GM18507 (cell line): ENCODE measurements at places on chromosomes 13 and 19.

- no peak for DNase-seq
These were observed 461 bp upstream of the HSPB6 start for GRCh38 chr19:35757231-35757748.

DNA sequence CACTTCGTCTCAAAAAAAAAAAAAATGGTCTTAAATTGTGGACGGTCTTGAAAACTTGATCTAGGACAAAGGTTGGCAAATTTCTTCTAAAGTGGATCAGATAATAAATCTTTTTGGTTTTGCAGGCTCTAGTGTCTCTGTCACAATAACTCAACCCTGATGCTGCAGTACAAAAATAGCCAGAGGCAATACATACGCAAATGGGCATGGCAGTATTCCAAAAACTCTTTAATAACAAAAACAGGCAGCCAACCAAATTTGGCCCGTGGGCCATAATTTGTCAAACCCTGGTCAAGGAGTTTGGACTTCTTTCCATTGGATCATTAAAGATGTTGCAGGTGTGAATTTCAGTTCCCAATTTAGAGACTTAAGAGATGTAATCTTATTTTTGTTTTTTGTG, 93.5 kb upstream of the MRI1 start:
- no peak for DNase-seq

GRCh38 chr13:49240017-49240416, 7.7 kb upstream of the CDADC1 start:
- no peak for DNase-seq

DNA sequence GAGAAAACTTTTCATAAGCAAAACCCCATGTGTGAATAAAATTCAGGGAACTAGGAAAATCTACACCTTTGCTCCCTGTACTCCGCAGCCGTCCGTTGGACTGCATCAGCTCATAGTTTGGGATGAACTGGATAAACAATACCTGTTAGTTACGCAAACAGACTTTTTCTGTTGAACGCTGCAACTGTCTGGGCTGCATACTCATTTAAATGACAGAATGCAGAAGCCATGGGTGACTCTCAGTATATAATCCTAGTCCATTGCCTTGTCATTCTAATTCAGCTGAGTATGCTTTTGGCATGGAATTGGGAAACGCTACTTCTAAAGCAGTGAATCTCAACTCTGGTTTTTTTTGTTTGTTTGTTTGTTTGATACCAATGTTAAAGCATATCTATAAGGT, 151.6 kb downstream of the SLITRK1 start:
- DNase-seq: no peak

DNA sequence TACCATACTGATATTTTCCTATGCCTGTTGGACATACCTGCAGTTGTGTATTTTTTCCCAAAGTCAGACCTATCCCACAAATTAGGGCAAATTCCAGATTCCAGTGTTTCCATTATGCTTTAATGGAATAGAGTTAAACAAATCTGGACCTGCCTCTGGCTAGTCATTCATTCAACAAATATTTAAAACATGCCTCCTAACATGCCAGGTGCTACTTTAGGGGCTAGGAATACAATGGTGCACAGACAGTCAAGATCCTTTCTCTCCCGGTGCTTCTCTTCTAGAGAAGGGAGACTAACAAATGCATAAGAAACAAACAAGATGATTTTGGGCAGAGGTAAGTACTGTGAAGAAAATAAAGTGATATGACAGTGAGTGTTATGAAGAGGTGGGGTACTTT, 7.5 kb upstream of the WDFY2 start:
- no peak for DNase-seq

- DNase-seq: no peak
These were observed 197.0 kb downstream of the PCDH9 start for GRCh38 chr13:67033170-67033569.

DNA sequence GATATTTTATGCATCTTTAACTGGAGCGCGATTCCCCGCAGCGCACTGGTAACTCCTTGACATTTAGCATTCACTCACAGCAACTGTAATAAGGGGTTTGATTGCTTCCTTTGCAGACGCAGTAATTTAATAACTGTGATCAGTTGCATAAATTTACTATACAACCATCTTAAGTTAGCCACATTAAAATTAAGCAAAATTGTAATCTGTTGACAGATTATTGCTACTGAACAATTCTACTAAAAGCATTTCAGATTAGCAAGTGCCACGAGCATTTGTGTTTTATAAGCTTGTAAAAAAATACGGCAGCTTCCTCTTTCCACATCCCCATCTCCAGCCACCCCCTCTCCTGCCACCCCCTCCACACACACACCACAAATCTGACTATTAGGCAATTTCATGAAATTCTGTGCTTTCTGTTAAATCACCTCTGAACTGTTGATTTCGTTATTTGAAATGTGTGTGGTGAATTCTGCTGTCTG, 44.4 kb downstream of the TSHZ3 start:
- no peak for DNase-seq

DNA sequence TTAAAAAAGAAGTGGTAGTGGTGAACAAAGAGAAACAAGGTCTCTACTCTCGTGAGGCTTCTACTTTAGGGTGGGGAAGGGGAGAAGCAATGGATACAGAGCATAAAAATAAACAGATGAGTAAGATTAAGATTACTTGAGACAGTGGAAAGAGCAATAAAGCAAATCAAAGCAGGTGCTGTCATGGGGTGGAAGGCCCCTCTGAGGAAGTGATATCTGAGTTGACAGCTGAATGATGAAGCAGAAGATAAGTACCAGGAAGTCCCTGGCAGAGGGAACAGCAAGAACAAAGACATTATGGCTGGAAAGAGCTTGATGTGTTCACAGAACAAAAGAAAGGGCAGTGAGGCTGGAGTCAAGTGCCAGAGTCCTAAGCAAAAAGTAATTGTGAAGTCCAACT, 221.8 kb downstream of the ENOX1 start:
- DNase-seq: no peak

DNA sequence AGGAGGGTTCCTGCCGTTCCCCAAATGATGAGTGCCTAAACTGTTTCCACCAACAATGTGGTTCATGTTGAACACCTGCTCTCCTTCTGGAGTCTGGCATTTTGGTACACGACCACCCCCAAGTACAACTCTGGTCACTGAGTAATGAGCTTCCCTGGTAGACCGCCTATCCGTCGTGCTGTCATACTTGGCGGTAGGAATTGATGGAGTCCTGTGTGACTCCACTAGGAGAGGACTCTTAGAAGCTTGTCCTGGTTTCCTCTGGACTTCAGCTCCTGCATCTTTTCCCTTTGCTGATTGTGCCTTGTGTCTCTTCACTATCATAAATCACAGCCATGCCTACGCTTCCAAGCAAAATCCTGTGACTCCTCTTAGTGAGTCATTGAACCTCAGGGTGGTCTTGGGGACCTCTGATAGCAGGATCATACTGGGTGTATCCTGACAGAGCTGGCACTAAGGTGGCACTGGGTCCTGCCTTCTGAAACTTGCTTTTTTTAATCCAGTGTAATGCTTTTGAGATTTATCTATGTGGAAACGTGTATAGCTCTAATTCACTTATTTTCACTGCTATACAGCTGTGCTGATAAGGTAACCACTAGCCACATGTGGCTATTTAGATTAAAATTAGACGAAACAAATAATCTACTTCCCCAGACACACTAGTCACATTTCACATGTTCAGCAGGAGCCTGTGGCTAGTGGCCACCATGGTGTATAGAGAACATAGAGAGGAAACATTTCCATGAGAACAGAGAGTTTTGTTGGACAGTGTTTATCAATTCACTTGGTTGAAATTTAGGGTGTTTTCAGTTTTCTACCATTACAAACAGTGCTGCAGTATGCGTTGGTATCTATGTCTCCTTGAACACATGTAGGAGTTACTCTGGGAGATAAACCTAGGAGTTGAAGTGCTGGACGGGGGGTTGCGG, 6.1 kb upstream of the ASF1B start:
- no peak for DNase-seq

- DNase-seq: no peak
These were observed at the start of gene TMEM91 for GRCh38 chr19:41376241-41376997. TMEM91 (plus strand) TSS chr19:41376533; CDS start chr19:41378310, 1,777 bp downstream.

DNA sequence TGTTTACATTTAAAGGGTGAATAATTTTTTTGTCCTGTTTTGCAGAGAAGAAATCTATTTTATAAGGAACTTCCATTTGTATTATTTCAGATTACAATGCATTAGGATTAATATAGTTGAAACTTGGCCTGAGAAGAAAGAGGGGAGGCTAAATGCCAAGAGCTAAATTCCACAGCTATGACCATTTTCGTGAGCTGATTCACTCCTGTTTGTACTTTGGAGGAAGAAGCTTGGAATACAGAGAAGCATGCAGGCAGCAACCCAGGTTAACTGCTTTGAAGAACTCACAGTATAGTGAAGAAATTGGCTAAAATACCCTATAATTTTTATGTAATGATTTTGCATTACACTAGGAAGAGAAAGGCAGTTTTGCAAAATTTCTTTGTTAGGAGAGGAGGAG, 309.4 kb upstream of the KLF12 start:
- no peak for DNase-seq

- no peak for DNase-seq
These were observed 6.5 kb downstream of the DGKH start for GRCh38 chr13:42054798-42055499.

DNA sequence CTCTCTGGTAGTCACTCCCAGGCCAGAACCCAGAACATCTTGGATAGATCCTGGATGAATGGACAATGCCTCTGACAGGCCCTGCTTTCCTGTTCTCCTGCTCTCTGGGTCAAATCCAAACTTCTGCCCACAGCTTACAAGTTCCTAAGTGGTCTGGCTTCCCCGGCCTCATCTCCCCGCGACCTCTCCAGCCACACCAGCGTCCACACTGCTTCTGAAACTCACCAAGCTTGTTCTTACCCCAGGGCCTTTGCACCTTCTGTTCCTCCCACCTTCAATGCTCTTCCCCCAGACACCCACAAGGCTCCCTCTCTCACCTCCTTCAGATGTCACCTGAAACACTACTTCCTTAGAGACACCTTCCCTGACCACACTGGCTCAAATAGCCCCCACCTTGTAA, 3.5 kb downstream of the OLFM2 start:
- no peak for DNase-seq

GRCh38 chr19:3098141-3098514, 4.0 kb downstream of the GNA11 start:
- no peak for DNase-seq

- no peak for DNase-seq
These were observed 12.2 kb downstream of the ARGLU1 start for GRCh38 chr13:106555631-106556328.

- DNase-seq: no peak
These were observed 592 bp upstream of the TRIP10 start for GRCh38 chr19:6738787-6739389.

GRCh38 chr19:14433554-14434501, 722 bp downstream of the PKN1 start:
- DNase-seq: no peak

GRCh38 chr19:5086725-5087439, 118.0 kb downstream of the KDM4B start:
- no peak for DNase-seq

GRCh38 chr13:113874177-113874576, 10.3 kb upstream of the GAS6 start:
- DNase-seq: no peak

GRCh38 chr13:37806666-37807065, 62.9 kb downstream of the TRPC4 start:
- DNase-seq: no peak

GRCh38 chr13:39816936-39817335, 161.5 kb downstream of the COG6 start:
- no peak for DNase-seq

GRCh38 chr13:71460211-71460610, 406.8 kb downstream of the DACH1 start:
- no peak for DNase-seq

- no peak for DNase-seq
These were observed 210.0 kb downstream of the IRS2 start for GRCh38 chr13:109576331-109576813.

- DNase-seq: peak; percentile 1
These were observed 1074.3 kb upstream of the PCDH9 start for GRCh38 chr13:68304286-68304893.

DNA sequence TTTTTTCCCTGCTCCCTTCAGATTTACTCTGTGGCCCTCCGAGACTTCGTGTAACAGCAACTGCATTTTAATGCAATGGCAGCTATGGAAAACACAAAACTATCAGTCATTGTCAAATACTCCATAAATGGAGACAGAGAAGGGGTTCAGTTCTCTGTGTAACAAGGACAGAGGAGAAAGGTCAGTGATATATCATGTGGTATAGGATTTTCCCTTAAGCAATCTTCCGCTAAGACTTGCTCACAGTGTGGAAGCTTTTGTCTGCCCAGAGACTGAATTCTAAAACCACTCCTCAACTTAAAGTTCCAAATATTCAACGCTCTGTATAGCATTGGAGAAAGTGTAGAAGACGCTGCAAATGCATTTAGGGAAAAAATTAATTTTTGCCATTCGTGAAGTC, 111.3 kb upstream of the EDNRB start:
- no peak for DNase-seq

DNA sequence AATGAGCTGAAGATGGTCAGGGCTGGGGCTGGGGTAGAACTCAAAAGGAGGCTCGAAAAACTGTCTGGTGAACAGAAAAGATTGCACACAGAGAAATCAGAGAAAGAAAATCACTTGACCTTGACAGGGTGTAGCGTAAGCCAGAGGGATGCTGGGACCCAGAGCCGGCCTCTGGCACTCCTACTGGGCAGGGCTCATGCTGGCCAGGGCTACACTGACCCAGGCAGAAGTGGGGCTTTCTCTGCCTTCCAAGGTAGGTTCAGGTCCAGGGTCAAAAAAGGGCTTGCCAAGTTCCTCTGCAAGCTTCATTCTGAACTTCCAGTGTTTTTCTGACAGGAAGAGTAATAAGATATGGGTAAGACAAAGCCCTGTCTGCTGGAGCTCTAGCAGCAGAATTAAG, 56.2 kb downstream of the LATS2 start:
- DNase-seq: no peak
